ENCODE measurements at places on chromosomes 1 and 21. TPM values are rescaled to one million over a fixed set of nuclear protein-coding genes. Genes with fewer than 3 reads are reported as not detected.

GRCh38 chr1:24849672-24850295 is 80.3 kb downstream of the RUNX3 start:
- DNase-seq = no peak

- no peak for DNase-seq
These were observed 57.9 kb upstream of the CTBS start for GRCh38 chr1:84632137-84632536.

DNA sequence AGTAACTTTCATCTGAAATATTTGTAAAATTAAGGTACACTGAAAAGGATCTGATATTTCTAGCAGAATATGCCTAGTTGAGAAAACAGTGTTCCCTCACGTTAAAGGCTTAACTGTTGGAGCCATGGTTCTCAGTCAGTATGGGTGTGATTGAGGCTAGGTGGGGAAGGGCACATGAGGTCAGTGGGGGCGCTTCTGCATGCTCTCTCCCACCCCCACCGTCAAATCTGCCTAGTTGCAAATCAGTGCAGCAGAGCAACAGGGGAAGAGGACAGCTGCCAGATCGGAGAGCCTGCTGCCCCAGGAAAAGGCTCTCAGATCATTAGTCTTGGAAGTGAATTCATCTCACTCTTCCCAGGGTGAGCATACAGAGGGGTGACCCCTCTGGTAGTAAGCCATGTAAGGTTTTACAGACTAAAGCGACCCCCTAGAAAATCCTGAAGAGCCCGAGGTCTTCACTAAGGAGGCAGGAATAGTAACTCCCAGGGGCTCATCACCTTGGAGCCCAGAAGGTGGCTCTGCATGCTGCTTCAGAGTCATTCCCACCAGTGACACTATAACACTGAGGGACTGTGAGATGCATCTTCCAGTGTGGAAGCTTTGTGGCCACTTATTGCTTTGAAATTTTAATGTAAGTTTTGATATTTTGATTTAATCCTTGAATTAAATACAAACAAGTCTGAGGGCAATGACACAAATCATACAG is 83.1 kb upstream of the BARHL2 start:
- no peak for DNase-seq

GRCh38 chr1:121517586-121518230 is 332.9 kb downstream of the SRGAP2C start:
- DNase-seq = no peak

- DNase-seq = no peak
These were observed 310.2 kb downstream of the MRPL39 start for GRCh38 chr21:25297117-25297516.

GRCh38 chr1:177273141-177273540 is 102.4 kb downstream of the BRINP2 start:
- no peak for DNase-seq

- DNase-seq = peak; percentile 36
These were observed at the start of gene KIF26B for GRCh38 chr1:245154429-245155271. Gene KIF26B (plus strand): TSS chr1:245154985. CDS start chr1:245155425, 440 bp downstream.

DNA sequence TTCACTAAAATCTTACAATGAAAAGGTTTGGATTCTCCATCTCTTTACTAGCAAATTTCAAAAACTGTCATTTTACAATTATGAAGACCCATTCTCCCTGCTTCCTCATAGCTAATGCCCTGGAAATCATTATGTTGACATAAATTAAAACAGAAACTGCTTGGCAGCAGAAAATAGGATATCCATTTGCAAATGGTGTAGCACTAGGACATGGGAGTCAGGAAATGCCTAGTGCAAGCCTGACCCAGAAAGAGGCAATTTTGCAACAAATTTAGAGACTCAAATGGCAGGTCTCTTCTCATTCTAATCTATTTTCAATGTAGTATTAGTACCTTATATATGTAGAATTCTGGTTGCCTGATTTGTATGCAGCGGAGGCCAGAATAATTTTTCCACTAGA is 2.2 kb downstream of the GBP5 start:
- DNase-seq = no peak

DNA sequence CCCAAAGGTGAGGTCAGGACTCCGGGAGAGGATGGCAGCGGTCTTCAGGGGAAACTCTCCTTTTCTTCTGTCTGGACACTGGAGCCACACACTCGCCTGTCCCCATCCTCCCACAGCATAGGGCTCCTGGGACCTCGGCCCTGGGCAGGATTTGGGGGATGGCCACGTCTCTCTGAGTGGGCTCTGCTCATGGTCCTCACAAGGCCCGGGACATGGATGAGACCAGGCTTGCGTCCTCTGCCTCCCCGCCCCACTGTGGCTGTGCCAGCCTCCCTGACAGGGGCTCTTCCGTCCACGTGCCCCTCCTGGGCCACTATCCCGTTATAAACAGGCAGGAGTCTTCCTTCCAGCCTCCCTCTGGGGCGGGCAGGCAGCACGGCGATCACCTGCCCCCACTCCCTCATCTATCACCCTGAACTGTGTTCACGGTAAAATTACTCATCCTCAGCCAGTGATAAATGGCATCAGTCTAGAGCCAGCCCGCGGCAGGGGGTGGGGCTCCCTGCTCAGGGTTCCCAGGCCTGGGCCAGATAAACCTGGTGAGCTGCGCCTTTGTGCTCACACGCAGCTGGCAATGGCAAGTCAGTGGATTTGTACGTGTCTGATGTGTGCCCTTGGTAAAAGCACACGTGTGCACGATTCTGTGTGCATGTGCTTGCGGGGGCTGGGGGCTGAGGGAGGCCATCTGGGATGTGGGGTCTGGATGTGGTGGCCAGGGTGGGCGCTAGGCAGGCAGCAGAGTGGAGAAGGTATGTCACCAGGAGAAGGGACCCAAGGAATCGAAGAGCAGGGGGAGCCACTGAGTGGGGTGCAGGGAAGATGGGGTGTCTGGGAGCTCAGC is 12.6 kb upstream of the SAMD11 start:
- DNase-seq = no peak

- DNase-seq = no peak
These were observed 24.9 kb downstream of the ATP5PF start for GRCh38 chr21:25709684-25710265.

GRCh38 chr1:20385630-20386029 is 95.0 kb downstream of the VWA5B1 start:
- DNase-seq = no peak

DNA sequence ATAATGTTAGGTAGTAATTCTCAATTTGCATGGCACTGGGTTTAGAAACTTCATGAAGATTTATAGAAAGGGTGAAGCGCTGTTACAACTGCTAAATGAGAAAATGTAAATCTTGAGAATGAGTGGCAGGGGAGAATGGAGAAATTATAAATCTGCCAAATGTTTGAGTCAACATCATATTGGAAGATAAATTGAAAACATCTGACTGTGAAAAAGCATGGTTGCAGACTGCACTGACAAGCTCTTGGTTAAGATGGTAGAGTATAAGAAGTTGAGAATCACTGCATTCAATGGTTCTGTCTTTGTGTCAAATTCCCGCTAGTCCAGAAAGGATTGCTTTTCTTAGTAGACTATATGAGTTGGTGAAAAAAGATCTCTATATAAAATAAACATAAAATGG is 113.3 kb upstream of the DUSP10 start:
- no peak for DNase-seq

- DNase-seq = no peak
These were observed 251.1 kb upstream of the ADGRL2 start for GRCh38 chr1:81549588-81550127.

DNA sequence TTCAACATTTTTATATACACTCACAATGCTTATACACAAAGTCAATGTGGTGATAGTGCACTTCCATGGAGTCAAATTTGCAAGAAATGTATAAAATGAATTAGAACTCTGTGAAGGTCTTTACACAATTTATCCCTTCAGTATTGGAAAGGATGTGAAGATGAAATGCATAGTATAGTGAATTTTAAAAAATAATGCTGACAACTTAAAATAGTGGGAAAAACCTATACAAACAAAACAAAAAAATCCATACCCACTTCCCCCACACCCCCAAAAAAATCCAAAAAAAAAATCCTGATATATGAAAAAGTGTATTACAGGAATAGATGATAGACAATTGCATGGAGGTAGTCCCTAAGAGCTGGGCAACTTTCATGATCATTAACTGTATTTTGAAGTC is 165.3 kb downstream of the HLX start:
- no peak for DNase-seq

GRCh38 chr1:950881-951280 is 8.2 kb downstream of the NOC2L start:
- no peak for DNase-seq

DNA sequence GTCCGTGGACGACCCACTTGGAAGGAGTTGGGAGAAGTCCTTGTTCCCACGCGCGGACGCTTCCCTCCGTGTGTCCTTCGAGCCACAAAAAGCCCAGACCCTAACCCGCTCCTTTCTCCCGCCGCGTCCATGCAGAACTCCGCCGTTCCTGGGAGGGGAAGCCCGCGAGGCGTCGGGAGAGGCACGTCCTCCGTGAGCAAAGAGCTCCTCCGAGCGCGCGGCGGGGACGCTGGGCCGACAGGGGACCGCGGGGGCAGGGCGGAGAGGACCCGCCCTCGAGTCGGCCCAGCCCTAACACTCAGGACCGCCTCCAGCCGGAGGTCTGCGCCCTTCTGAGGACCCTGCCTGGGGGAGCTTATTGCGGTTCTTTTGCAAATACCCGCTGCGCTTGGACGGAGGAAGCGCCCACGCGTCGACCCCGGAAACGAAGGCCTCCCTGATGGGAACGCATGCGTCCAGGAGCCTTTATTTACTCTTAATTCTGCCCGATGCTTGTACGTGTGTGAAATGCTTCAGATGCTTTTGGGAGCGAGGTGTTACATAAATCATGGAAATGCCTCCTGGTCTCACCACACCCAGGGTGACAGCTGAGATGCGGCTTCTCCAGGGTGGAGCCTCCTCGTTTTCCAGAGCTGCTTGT is 32.4 kb downstream of the PRMT2 start:
- DNase-seq = no peak

DNA sequence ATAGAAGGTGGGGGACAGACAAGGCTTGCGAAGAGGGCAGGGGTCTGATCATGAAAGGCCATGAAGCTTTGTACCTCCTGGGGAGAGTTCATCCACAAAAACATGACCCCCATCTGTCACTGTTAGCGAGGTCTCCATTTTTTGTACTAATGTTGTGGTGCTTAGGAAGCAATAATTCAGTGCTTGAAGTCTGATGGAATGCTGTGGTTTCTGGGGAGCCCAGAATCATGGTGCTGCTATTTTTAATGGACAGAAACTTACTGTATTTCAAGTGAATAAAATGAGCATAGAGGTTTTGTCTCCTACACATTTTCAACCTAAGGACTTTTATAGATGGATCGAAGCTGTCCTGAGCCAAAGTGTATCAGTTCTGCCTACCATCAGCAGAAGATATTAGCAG is 28.2 kb upstream of the RGL1 start:
- no peak for DNase-seq

- DNase-seq = no peak
These were observed 11.2 kb upstream of the CLDN8 start for GRCh38 chr21:30227128-30227527.

DNA sequence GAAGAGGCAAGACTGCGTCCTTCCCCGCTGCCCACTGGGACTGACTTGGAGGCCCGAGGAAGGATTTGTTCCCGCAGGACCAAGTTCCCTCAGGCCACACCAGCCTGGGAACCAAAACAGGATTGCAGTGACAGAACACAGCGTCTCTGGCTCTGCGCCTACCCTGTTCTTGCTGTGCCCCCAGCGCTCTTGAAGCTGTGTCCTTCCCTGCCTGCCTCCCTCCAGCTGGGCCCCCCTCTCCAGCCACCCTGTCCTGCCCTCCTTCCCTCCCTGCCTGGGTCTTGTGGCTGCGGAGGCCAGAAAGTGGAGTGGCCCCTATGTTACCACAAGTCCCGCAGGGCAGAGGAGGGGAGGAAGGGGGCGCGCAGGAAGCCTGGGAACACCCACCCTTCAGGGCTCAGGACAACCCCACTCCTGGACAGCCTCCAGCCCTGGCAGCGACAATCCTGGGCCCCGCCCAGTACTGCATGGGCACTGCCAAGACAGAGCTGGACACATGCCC is 164.9 kb downstream of the DYRK1A start:
- no peak for DNase-seq

- no peak for DNase-seq
These were observed 81.1 kb upstream of the SPATA6 start for GRCh38 chr1:48552903-48553606.

DNA sequence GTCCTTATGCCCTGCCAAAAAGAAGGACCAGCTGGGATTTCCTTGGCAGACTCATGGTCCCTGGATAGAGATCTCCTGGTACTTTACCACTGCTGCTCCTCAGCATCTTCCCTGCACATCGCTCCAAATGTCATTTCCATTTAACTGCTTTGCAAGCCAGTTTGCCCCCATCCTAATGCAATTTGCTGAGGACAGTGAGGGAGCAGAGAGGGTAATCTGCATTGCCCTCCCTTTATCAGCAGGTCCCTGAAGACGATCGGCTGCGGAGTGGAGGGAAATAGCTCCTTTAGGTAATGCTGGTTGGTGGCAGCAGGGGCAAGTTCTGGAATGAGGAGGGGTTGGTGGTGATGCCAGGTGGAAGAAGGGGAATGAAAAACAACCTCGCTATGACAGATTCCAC is 2.7 kb downstream of the PLXNA2 start:
- DNase-seq = no peak

DNA sequence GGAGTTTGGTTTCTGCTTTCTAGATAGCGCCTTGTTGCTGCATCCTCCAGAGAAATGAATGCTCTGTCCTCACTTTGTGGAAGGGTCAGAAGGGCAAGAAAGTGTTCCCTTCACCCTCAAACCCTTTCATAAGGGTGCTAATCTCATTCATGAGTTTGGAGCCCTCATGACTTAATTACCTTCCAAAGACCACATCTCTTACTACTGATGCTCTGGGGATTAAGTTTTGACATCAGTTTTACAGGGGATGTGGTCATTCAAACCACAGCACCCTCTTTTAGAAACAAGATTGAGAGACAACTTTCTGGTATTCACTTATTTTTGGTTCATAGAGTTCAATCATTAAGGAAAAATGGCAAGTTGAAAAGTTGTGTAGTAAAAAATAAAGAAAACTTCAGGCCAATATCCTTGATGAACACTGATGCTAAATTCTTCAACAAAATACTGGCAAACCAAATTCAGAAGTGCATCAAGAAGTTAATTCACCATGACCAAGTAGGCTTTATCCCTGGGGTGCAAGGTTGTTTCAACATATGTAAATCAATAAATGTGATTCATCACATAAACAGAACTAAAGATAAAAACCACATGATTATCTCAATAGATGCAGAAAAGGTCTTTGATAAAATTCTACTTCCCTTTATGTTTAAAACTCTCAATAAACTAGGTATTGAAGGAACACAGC is 442.1 kb downstream of the PTBP2 start:
- no peak for DNase-seq

Gene SEC16B
- 20.6 TPM for total RNA-seq

Gene PAQR6
- 168 TPM for total RNA-seq

Gene OR2T35
- not detected for total RNA-seq

Gene CD1D
- total RNA-seq = not detected

Gene LSM10
- 45.3 TPM for total RNA-seq

Gene AUNIP
- 1.2 TPM for total RNA-seq

Gene HEYL
- 4.2 TPM for total RNA-seq

Gene ALPL
- 11.4 TPM for total RNA-seq

Gene PLA2G2D
- not detected for total RNA-seq

Gene CD5L
- not detected for total RNA-seq

Gene OR2M7
- not detected for total RNA-seq

Gene SERTAD4
- 10.1 TPM for total RNA-seq

Gene SLC9C2
- 0.71 TPM for total RNA-seq
